ENCODE measurements at places on chromosomes 16 and 17.
A peak's percentile ranks its signal among the peaks of the same experiment; 100 is the strongest.

DNA sequence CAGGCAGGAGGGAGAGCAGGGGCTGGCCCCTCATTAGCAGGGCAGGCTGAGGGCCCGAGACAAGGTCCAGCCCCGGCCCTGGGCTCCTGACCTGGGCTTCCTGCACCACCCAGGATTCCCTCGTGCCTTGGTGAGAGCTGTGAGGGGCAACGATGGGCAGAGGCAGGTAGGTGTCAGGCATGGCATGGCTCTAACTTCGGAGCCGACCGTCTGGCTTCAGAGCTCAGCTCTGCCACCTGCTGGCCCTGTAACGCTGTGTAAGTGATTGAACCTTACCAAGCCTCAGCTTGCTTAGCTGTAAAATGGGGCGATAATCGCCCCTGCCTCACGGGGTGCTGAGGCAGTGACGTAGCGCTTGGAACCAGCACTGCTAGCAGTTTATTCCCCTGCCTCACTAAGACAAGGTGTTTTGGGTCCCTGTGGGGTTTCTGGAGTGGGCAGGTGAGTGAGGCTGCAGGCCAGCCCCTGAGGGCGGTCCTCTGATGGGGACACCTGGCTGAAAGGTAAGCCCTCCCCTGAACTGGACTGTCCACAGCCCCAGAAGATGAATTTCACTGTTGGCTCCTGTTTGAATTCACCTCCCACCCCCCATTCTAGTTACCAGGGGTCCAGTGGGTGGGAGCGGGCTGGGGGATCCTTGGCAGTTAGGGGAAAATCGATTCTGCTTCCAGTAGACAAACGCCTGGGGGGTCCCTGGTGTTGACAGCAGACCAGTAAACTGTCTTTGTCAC lies 184.8 kb upstream of the GSE1 start:
- DNase-seq, result peak; percentile 70

- no peak for DNase-seq
These were observed 249.6 kb downstream of the NTN1 start for GRCh38 chr17:9270921-9271320.

DNA sequence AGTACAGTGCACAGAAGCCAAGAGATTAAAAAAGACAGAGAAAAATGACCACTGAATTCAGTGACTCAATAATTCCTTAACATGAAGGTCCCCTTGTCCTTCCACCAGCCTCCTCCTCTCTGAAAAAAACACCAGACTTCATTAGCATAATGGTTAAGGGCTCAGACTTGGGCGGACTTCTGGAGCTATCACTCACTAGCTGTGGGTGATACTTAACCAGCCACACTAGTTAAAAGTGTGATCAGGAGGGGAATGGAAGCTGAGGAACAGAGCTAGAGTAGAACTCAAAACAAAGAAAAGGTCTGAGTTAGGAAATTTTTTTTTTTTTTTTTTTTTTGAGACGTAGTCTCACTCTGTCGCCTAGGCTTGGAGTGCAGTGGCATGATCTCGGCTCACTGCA lies 23.2 kb downstream of the ZNF652 start:
- no peak for DNase-seq

DNA sequence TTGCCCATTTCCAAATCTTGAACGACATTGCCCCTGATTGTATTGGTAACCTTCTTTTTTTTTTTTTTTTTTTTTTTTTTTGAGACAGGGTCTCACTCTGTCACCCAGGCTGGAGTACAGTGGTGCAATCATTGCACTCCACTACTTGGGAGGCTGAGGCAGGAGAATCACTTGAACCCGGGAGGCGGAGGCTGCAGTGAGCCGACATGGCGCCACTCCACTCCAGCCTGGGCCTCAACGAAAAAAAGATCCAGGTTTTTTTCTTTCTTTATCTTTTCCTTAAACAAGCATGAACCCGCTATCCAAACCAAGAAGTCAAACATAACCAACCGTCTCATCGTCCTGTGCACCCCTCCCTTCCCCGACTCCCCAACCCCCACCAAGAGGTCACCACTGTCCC lies 47.6 kb upstream of the RPH3AL start:
- no peak for DNase-seq

- no peak for DNase-seq
These were observed 621.0 kb downstream of the WWOX start for GRCh38 chr16:78720416-78720815.

- peak; percentile 87 for DNase-seq
These were observed 1.7 kb downstream of the IL4R start for GRCh38 chr16:27315333-27316037.

DNA sequence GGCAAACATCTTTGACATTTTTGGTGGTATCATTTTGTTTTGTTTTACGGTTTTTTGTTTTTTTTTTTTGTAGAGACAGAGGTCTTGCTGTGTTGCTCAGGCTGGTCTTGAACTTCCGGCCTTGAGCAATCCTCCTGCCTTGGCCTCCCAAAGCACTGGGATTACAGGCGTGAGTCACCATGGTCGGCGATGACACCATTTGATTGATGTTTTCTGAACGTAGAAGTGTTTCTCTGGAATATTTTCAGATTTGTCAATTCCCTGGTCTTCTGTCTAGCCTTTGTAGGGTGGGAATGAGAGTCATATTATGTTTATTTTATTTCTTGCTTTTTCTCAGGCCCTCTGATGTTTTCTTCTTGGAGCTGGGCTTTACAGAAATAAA lies 32.2 kb upstream of the BRD7 start:
- DNase-seq, result no peak

GRCh38 chr16:76106647-76107046 lies 170.6 kb upstream of the CNTNAP4 start:
- no peak for DNase-seq

DNA sequence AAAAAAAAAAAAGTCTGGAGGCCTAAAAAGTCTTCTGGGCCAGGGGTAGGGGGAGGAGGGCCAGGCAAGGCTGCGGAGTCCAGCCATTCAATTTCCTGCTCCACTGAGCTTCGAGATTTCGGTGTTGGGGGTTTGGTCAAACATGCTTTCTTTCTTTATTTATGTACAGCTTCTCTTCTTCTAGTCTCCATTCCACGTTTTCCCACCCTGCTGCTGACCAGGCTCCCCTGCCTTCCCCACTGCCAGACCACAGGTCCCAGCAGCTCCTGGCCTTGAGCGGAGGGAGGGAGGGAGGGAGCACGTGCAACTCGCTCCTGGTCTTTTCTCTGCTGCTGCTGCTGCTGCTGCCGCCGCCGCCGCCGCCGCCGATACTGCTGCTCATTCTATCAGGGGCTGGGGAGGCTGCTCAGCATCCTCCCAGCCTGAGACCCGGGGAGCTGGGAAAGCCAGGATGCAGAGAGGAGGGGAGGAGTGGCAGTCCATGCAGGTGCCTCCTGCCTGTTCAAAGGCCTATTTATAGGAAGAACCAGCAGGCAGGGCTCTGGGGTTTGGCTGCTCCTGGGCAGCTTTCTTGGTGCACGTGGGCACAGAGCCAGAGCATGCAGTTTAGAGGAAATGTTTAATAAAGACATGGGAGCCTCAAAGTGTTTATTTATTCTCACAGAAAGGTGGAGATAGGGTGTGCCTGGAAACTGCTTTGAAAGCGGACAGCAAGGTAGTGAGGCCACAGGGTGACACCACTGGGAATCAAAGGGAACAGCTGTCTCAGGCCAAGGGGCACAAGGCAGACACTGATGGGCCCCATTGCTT lies 23.4 kb upstream of the ZFHX3 start:
- DNase-seq, result no peak

DNA sequence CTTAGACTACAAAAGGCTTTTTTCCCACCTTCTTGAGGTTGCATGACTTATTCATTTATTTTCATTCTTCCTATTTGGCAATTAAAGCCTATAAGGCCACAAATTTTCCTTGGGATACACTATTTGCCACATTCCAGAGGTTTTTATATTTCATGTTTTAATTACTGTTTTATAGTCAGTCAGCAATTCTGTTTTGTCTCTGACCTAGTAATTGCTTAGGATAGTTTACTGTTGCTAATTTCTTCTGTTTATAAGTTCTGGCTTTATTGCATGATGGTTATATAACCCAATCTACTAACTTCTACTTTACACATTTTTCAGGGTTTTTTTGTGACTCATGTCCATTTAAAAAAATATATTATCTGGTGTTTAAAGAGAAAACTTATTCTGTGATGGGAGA lies 2.5 kb downstream of the ZNF23 start:
- no peak for DNase-seq

GRCh38 chr17:44203731-44204440 lies 4.2 kb upstream of the ATXN7L3 start:
- peak; percentile 80 for DNase-seq

- DNase-seq, result no peak
These were observed 8.7 kb upstream of the PITPNA start for GRCh38 chr17:1571341-1571704.

DNA sequence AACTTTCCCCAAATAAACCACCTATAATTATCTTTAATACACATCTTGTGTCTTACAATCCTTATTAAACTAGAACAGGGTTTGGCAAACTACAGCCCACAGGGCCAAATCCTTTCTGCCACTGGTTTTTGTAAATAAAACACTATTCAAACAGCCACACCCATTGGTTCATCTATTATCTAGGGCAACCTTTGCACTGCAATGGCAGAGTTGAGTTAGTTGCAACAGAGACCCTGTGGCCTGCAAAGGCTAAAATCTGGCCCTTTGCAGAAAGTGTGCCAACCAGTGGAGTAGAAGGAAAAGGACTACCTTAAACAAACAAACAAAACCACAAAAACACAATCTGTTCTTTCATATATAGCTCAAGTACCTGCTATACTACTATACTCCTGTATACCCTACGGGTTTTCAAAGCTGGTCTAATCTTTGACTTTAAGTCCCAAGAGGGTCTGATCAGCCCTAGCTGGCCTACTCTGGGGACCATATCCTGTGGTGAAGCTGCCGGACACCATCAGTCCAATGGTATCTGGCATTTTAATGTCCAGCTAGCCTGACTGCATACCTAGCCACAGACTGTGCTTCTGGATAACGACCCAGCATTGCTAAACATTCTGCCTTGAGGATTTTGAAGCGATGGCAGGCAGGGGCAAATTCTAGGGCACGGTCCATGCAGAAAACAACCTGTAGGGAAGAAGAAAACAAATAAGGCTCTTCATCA lies 23.3 kb downstream of the CNP start:
- DNase-seq, result no peak

- DNase-seq, result no peak
These were observed 52.8 kb downstream of the CLEC19A start for GRCh38 chr16:19338335-19338734.

DNA sequence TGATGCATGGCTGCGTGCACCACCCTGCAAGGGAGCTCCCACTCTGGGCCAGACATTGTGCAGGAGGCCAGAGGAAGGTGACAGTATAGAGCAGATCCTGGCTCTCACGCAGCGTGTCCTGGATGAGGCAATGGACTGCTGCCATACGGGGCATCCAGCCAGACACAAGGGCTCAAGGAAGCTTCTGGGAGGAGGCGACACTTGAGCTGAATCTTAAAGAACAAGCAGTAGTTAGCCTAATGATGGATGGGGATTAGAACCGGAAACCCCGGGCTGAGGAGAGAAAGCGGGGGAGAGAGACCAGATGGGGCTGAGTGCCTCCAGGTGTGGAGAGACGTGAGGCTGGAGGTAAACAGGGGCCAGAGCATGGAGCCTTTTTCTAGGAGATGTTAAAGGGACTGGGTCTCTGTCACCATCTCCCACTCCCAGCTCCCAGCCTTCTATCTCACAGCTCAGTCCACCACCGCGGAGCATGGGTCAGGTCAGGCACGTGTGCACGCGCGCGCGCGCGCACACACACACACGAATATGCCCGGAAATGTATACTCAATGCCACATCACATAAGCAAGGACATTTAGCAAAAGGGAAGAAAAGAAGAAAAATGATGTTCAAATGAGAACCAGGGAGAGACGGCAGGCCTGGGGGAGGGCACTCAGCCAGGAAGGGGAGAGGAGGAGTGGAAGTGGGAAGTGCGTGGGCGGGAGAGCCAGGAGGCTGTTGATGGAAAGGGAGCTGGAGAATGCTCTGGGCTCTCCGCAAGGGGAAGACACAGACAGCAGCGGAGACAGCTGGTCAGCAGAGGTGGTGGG lies 46.3 kb downstream of the CCDC42 start:
- DNase-seq, result no peak

- peak; percentile 43 for DNase-seq
These were observed 1.3 kb upstream of the ALKBH5 start for GRCh38 chr17:18182110-18182977.

- DNase-seq, result no peak
These were observed 177.7 kb downstream of the MYO1D start for GRCh38 chr17:32699247-32699646.

- peak; percentile 68 for DNase-seq
These were observed 7.5 kb downstream of the UBE2Z start for GRCh38 chr17:48915459-48916282.

DNA sequence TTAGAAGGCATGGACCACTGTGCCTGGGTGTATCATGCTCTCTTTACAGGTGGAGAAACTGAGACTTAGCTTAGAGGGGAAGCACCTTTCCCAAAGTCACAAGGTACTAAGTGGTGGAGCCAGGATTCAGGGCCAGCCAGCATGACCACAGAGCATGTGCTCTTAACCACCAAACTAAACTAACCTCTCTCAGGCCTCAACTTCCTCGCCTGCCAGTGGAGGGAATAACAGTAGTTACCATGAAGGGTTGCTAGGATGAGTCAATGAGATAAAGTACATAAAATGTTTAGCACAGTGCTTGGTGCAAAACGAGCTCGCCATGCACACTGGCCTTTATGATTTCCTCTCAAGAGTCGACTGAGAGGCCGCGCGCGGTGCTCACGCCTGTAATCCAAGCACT lies 6.4 kb upstream of the MYO1C start:
- DNase-seq, result peak; percentile 49

DNA sequence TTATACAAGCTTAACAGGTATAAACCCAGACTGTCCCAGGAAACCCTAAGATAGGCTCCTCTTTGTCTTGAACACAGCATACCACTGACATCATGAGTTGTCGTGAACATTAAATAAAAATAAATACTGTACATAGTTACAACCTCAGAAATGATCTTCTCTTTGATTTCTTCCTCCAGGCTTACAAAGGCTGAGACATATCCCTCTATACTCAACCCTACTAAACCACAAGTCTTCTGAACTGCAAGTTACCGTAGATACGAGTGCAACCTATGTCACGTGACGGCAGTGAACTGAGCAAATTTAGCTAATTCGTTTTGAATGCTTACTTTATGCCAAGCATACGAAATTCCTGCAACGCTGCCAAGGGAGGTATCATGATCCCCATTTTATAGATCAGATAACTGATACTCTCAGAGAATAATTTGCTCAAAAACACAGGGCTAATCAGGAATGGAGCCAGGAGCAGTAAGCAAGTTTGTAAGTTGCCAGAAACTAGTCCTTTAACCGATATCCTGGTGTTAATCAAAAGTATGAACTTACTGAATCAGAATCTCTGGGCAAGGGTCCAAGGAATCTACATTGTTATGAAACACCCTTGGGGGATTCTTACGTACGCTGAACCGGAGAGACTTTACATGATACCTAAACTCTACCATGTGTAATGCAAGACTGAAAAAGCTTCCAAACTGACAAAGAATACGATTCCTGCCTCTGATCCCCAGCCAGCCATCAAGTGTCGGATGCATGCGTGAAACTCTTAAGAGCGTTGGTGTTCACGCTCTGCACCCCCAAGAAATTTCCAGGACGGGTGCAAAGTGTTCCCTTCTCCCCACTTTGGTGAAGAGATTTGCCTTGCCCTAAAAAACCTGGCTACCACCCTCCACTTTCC lies 106.2 kb downstream of the XYLT1 start:
- DNase-seq, result peak; percentile 79

- peak; percentile 93 for DNase-seq
These were observed 2.4 kb upstream of the ENPP7 start for GRCh38 chr17:79728169-79728907.
